GM12865 (cell line): ENCODE measurements at places on chromosomes 5 and 9.
A peak's percentile ranks its signal among the peaks of the same experiment; 100 is the strongest.

DNA sequence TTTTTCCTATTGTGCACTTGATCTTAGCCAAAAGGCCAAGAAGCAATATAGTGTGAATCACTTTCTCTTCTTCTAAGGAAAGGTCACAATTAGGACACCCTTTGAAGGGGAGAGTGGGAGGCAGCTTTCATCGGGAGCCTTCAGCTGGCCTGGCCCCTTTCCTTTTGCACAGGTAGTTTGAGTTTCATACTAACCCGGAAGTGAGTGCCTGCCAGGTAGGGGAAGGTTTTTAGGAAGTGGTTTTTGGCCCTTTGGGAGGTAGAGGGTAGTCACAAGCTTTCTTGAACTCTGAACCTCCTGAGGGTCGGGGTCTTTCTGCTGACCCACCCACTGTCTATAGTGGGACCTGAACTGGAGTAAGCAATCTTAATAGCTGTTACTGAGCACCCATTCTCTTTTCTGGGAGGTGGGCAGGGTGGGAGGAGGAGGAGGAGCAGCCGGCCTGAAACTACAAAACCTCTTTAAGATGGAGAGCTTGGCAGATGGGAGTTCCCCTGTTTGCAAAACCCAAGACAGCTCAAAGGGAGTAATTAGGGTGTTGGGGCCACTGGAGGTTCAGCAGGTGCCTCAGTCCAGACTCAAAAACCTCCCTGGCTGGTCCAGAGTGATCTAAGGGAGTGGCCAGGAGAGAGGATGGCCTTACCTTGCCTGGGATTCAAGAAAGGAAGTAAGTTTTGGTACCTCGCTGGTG, 6.0 kb downstream of the LARP1 start:
- DNase-seq, result peak; percentile 50

GRCh38 chr5:118095115-118095514, 893.2 kb downstream of the DTWD2 start:
- no peak for DNase-seq

GRCh38 chr5:123929055-123929474, 417.1 kb downstream of the CSNK1G3 start:
- peak; percentile 67 for DNase-seq

DNA sequence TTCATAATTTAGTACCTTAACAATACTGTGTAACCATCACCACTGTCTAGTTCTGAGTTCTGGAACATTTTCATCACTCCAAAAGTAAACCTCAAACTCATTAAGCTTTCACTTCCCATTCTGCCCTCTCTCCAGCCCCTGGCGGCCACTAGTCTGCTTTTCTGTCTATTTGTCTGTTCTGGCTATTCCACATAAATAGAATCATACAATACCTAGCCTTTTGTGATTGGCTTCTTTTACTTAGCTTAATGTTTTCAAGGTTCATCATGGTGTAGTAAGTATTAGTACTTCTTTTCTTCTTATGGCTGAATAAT, 138.7 kb downstream of the RAPGEF6 start:
- peak; percentile 61 for DNase-seq

- DNase-seq, result no peak
Observed at GRCh38 chr9:86459599-86460155, 105.5 kb upstream of the TUT7 start.

DNA sequence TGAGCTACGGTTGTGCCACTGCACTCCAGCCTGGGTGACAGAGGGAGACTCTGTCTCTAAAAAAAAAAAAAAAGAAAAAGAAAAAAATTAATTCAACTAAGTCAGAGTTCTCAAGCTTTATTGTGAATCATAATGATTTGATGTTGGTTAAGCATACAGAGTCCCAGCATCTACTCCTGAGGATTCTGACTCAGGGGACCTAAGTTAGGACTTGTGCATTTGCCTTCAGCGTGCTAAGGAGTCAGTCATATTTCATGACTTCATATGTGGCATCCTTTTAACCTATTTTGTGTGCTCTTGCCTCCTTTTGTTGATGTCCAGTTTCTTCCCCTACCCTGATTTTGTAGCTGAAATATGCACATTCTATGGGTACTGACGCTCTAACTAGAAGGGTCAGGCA, 2.9 kb downstream of the MYOZ3 start:
- no peak for DNase-seq

- no peak for DNase-seq
Observed at GRCh38 chr5:180507661-180508060, 13.5 kb downstream of the CNOT6 start.

GRCh38 chr9:113613815-113614413, 150.4 kb downstream of the RGS3 start:
- DNase-seq, result no peak

GRCh38 chr5:33300209-33300742, 140.5 kb upstream of the TARS1 start:
- peak; percentile 49 for DNase-seq

GRCh38 chr9:128091144-128091543, 23.1 kb downstream of the SLC25A25 start:
- no peak for DNase-seq

DNA sequence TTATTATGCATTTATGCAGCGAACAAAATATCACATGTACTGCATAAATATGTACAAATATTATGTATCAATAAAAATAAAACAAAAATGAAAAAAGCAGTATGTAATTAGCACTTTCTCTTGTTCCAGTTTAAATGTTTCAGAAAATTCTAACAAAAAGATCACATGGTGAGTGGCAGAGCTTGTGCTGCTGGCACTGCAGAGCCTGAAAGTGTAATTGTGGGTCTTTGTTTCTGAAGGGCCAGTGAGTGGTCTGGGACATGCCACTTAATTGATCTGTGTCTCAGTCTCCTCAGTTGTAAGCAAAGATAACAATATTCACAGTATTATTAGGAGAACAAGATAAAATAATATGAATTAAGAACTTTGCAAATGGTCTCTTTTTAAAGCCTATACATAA, 39.5 kb upstream of the RAI14 start:
- DNase-seq, result no peak

GRCh38 chr9:97562542-97562941, 61.1 kb downstream of the TMOD1 start:
- no peak for DNase-seq

GRCh38 chr9:33443464-33444154, 3.8 kb downstream of the AQP3 start:
- no peak for DNase-seq

GRCh38 chr9:92718086-92719001, 46.3 kb downstream of the BICD2 start:
- DNase-seq, result no peak

GRCh38 chr9:77807281-77807683, 159.2 kb upstream of the GNA14 start:
- no peak for DNase-seq

DNA sequence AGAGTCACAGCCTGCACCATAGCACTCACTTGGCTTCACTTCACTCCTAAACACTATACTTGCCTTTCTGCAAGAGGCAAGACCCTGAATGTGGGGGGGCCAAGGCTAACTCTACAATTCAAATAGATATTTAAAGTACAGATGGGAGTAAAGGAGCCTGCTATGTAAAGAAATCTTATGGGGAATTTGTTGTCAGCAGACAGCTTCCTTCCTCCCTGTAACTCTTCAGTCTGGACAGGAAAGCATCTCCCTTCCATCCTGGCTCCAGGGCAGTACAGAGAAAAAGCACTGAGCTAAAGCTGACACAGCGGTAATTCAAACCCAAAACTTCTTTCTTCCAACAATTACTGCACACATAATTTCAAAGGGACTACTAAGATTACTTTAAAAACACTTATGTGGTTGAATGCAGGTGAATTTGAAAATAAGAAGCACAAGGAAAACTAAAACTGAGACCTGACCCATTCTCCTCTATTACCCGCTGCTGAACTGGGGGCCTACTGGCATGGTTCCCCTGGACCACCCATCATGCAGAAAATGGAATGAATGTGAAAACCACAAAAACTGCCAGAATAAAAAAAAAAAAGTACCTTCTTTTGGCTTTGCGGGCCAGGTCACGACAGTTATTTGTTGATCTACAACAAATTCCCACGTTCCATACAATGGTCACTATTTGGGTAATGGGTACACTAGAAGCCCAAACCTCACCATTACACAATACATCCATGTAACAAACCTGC, 13.4 kb downstream of the VDAC1 start:
- no peak for DNase-seq

GRCh38 chr5:30438785-30439184, 754.7 kb upstream of the CDH6 start:
- no peak for DNase-seq

GRCh38 chr9:134661299-134661698, 19.7 kb downstream of the COL5A1 start:
- DNase-seq, result no peak

DNA sequence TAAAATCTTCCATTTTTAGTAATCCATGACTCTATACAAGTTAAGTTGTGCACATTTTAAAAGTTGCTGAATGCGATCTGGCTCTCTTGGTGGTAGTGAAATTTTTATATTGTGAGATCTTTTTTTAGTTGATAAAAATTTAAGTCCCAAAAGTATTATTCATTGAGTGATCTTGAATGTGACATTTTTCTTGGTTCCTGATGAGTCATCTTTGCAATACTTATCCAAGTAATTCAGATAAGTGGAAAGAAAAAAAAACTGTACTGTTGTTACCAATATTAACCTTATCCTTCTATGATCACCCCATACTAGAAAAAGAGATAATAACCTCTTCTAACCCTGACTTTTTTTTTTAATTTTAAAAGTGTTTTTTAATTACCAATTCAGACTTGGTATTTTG, 601.3 kb downstream of the PSAT1 start:
- DNase-seq, result no peak

GRCh38 chr5:67773411-67774266, 441.9 kb upstream of the PIK3R1 start:
- no peak for DNase-seq

- DNase-seq, result no peak
Observed at GRCh38 chr5:111310711-111311620, 86.8 kb downstream of the CAMK4 start.

GRCh38 chr9:127264462-127265219, at the start of gene GARNL3:
Gene GARNL3 (plus strand): TSS chr9:127264774. CDS start chr9:127264878, 104 bp downstream.
- DNase-seq, result no peak

DNA sequence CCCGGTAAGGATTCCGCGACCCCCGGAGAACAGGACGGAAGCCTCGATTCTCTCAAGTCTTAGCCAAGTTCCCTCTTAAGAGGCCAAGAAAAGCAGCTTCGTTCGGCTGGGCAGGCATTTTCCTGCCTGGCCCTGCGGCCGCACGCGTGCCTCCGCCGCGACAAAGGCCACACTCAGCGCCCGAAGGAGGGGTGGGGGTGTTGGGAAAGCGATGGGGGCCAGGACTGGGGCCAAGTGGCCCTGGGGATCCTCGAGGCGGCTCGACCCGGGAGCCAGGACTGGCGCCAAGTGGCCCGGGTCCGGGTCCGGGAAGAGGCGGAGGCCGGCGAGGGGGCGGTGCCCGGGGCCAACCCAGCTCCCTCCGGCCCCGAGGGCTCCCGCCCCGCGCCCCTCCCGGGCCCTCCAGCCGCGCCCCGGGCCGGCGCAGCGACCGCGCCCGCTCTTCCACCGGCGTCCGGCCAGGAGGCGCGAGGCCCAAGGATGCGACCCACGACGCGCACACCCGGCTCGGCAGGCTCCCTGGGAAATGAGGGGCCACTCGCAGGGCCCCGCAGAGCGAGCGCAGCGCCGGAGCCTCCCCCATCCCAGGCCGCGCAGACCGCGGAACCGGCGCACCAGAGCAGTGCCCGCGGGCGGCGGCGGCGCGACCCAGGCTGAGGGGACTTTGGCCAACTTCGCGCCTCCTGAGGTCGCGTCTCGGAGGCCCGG, 756 bp downstream of the VAV2 start:
- no peak for DNase-seq

DNA sequence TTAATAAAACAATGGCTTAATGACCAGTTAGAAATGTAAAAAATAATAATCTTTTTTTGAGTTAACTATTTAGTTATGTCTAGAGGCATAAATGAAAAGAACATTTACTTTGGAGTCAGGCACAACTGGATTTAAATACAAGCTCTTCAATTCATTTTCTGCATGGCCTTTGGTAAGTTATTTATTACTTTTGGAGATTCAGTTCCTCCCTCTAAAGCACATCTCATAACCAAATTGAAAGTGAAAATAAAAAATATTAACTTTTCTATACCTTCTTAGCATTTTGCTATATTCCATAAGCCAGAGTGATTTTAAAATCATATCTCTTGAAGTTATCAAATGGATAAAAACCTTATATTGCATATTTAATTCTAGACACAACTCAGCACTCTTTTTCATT, 434.9 kb upstream of the SMARCA2 start:
- no peak for DNase-seq

GRCh38 chr5:177293819-177294581, 9.5 kb downstream of the RAB24 start:
- no peak for DNase-seq

DNA sequence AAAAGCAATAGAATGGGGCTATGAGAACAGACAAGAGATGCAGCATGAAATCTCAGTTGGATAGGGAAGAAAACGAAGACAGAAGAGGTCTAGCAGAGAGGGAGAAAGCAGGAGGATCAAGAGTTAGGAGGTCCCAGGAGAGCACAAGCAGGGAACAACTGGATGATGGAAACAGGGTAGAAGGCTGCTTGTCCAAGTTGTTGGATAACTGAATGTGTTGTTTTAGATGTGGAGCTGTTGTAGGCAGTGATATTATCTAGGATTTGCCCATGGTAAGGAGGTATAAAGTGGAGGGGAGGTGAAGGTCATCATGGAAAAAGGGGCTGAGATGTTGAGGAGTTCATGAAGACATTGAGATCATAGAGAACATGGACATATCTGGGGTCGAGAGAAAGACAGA, 12.4 kb upstream of the RHOBTB3 start:
- DNase-seq, result no peak

- DNase-seq, result no peak
Observed at GRCh38 chr5:149745943-149746324, 15.8 kb downstream of the PPARGC1B start.

DNA sequence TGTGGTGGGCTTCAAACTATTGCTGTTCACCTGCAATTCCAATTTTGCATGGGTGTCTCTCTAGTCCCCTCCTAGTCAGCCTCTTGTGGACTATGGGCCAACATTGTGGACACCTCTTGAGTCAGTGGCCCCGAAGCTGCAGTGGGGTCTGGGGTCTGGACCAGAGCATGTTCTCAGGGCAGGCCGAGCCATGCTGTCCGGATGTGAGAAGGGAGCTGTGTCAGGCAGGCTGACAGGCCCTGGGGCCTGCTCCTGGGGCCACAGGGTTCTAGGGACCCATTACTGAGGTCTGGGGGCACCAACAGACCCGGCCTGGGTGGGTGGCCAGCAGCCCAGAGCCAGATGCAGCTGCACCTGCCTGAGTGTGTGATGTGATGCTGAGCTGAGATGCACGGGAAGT, 16.5 kb upstream of the IRX4 start:
- DNase-seq, result no peak

GRCh38 chr9:117035546-117035945, 348.4 kb downstream of the TRIM32 start:
- no peak for DNase-seq

- DNase-seq, result no peak
Observed at GRCh38 chr9:36839131-36839885, 194.8 kb downstream of the PAX5 start.

DNA sequence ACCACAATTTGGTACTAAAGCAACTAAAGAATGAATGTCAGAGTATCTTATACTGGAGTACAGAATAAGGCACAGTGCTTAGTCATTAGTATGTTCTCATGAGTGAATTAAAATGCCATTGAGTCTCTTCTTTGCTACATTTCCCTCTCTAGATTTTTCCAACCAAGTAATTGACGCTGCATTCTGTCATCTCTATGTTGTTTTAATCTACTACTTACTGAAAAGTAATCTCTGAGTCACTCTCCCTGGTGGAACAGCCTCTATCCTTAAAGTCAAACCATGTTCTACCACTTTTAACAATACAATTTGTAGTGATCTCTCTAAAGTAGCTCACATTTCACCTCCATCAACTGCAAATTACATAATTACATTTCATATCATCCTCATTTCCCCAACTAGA, 495.1 kb downstream of the CDH18 start:
- no peak for DNase-seq
